ENCODE measurements at places on chromosomes 12 and 14.

DNA sequence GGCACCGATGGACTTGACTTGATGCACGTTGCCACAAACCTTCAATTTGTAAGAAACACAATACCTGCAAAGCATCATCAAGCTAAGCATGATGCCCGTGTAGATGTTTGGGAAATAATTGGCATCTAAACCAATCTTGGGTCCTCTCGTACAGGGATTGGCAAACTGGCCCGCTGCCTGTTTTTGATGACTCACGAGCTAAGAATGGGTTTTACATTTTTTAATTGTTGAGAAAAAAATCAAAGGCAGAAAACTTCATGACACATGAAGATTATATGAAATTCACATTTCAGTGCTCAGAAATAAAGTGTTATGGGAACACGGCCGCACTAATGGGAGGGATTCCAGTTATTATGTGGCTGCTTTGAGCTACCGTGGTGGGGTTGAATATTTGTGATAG is 10.9 kb downstream of the MTA1 start:
- DNase-seq = no peak

DNA sequence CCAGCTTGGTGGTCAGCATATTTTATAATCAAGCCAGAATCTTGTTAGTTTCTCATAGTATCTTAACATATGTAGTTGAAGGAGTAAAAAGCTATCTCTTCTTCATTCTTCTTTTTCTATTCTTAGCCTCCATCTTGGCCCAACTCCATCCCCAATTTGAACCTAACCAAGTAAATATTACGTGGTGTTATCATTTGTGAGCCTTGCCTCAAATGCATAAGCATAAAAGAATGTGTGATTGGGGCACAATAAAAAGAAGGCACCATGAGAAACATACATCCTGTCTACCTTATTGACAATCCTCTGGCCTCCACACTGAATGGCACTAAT is 181.4 kb upstream of the BMP4 start:
- no peak for DNase-seq

- no peak for DNase-seq
Observed at GRCh38 chr14:51295646-51296263, 55.7 kb downstream of the TMX1 start.

DNA sequence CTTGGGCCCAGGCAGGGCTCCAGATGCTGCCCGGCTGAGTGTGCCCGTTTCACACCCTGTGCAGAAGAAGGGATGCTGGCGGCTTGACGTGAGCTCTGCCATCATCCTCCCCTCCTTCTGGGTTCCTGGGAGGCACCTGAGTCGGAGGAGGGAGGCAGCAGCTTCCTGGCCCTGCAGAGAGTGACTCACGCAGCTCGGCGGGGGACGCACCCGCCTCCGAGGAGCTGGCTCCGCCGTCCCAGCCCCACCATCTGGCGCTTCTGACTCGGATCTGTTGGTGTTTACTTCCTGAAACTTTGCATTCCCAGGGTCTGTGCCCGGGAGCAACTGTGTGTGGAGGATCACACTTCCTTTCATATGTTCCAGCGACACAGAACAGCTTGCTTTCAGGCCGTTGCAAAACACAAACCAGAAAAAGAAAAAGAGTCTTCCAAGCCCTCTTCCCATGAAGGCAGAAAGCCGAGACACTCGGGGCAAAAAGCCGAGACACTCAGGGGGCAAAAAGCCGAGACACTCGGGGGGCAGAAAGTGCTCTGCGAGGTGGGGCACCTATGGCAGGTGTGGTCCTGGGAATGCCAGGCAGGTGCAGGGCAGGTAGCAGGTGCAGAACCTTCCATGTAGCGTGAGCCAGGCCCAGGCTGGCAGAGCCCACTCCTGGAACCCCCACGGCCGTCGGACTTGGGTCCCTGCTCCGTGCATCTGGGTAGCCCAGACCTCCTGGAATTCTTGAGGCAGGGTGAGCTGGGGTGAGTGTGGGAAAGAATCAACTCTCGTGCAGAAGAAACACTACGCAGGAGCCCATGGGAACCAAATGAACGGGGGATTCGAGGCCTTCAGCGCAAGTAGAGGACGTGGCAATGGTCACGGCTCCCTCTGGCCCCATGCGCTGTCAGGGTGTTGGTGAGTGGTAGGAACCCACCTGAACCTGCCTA is 27.6 kb upstream of the GALNT9 start:
- DNase-seq = peak; percentile 8

GRCh38 chr12:63849106-63849620 is 4.7 kb downstream of the SRGAP1 start:
- DNase-seq = no peak

DNA sequence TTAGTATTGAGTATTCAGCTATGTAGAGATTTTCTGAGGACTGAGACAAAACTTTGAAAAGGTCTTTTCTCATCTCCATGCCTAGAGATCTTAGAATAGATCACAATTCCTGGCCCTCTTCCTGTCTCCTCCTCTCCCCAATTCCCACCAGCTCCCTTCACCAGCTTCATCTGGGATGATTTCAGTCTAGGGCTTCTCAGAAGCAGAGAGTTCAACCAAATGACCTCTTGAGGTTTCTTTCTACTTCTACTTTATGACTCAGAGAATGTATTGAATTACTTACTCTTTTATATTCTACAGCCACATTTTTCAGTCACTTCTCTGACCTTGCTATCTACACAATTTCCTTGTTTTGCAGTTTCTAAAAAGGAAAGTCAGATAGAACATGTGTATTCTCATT is 19.4 kb upstream of the SNX6 start:
- DNase-seq = peak; percentile 64

GRCh38 chr14:26549571-26549970 is 48.3 kb downstream of the NOVA1 start:
- DNase-seq = no peak

DNA sequence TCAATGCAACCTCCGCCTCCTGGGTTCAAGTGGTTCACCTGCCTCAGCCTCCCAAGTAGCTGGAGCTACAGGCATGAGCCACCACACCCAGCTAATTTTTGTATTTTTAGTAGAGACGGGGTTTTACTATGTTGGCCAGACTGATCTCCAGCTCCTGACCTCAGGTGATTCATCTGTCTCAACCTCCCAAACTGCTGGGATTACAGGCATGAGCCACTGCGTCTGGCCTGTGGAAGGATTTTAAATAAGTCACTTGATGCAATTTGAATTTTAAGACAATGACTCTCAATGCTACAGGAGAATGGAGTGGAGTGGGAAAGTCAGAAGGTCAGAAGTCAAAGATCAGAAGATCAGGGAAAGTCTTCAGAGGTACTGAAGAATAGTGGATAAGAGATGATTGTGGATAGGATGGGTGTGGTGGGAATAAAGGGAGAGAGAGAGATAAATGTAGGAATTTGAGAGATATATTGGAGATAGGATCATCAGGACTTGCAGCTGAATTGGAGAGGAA is 15.4 kb downstream of the TMEM52B start:
- no peak for DNase-seq

GRCh38 chr12:94244165-94245133 is 96.1 kb downstream of the PLXNC1 start:
- DNase-seq = no peak

GRCh38 chr14:62304257-62304656 is 542.0 kb downstream of the SNAPC1 start:
- DNase-seq = no peak

DNA sequence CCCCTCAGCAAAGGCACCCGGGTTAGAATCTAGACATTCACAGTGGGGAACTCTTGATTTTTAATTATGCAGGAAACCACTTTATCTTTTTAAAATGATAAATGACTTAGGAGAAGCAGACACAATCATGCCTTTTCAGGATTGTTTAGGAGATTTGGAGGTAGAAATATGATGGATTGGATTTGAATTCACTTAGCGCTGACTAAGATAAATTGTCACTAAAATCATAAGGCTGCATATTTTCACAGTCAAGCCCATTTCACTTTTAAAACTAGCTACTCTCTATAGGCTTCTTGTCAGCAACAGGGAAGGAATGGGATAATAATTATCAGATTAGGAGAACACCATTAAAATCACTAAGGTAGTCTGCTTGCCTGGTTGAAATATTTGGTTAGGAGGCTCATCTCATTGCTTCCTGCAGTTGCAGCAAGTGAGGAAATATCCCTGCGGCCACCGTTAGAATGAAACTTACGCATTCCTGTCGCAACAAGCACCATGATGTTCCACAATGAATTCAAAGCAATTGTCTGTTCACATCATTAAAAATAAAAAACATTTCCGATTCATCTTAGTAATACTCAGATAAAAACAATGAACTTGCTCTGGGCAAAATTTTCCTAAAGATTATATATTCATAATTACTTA is 31.9 kb downstream of the DACT1 start:
- DNase-seq = no peak

DNA sequence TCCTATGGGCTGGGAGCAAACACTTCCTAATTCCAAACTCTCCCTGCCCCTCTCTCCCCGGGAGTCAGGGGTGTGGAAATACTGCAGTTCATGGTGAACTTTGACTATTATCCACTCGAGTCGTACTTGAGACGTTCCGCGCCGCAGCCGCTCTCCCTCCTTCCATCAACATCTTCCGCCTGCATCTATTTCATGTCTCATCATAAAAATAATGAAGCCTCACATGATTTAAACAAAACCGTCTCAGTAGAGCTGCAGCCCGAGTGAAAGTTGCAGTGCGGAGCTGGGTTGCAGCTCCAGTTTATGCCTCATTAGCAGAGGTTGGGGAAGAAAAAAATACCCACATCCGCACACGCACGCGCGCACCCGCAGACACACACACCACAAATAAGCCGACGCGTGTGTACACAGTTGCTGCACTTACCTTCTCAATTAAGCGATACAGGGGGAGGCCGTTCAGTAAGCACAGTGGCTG is 283 bp downstream of the LMO3 start:
- DNase-seq = no peak

DNA sequence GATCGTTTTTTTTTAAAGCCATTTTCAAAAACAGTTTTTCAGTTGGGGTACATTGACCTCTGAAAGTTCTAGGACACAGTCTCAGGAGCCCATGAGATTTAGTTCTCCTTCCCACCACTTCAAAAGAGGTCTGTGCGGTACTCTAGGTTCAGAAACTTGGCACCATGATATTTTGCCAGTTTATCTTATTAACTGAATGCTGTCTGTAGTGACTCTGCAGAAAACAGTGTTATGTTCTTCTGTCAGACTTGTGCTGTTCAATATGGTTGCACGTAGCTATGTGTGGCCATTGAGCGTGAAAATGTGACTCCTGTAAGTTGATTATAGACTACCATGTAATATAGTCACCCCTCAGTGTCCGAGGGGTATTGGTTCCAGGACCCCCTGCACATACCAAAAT is 35.9 kb downstream of the CRADD start:
- no peak for DNase-seq

- DNase-seq = no peak
Observed at GRCh38 chr14:81633496-81633895, 99.8 kb upstream of the SEL1L start.

- DNase-seq = no peak
Observed at GRCh38 chr12:93582351-93582750, 9.9 kb downstream of the SOCS2 start.

- no peak for DNase-seq
Observed at GRCh38 chr12:49066120-49066519, 3.7 kb downstream of the RHEBL1 start.

- no peak for DNase-seq
Observed at GRCh38 chr12:85996280-85996679, 122.2 kb downstream of the NTS start.

- no peak for DNase-seq
Observed at GRCh38 chr14:90658541-90658967, 157.7 kb downstream of the TTC7B start.

GRCh38 chr12:54606556-54606955 is 18.1 kb upstream of the PPP1R1A start:
- no peak for DNase-seq

DNA sequence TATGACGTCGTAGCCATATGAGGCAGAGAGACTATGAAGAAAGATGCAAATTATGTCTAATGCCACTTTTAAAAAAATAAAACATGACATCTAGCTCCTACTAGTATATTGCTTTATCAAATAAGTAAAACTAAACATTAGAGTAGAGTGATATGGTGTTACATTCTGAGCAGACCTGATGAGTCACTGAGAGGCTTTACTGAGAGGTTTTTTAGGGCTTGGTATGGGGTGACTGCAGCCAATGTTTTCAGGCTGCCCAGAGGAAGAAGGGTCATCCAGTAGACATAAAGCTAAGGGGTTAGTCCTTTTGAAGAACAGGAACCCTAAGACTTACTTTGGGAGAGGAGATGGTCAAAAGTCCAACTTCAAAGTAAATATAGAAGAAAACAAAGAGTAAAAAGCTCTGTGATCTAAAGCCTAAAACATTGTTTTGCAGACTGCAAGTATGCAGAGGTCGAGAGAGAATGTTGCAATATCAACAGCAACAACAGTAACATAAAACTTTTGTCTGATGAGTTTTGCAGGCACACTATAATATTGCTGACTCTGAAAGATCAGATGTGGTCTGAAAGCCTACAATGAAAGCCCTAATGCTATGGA is 774.7 kb downstream of the TMTC2 start:
- peak; percentile 1 for DNase-seq

- DNase-seq = no peak
Observed at GRCh38 chr12:91264178-91264577, 81.6 kb upstream of the DCN start.

DNA sequence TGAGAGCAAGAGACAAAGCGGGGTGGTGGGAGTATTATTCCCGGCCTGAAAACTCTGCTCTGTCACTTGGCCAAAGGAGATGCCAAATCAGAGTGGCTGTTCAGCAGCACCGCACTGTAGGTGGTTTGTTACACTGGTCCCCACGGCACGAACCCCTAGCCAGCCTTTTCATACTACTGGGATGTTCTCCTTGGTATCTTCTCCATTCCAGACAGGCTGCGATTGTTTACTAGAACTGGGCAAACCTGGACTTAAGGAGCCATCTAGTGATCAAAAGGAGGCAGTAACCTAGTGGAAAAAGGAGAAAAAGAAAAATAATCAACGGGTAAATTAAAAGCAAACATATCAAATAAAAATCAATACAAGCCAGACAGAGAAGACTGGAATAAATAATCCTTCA is 58.9 kb upstream of the TMTC2 start:
- DNase-seq = peak; percentile 7

- no peak for DNase-seq
Observed at GRCh38 chr12:26101350-26101734, 23.5 kb downstream of the BHLHE41 start.

GRCh38 chr12:51921017-51921725 is 13.9 kb downstream of the ACVRL1 start:
- DNase-seq = no peak

DNA sequence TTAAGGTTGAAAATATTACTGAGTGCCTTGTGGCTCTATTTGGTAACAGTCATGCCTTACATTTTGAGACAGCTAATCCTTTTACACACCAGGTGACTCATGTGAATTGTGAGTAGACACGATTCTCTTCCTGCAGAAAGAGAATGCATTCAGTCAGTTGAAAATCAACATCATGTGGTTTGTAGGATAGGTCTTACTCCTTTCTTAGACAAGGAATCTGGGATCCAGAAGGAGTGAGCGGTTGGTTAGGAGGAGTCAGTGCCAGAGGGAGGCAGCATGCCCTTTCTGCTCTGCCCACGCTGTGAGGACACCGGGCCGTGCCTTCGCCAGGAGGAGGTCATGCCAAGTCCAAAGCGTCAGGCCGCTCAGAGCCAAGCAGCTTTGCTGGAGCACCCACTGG is 47.6 kb downstream of the TRAF3 start:
- DNase-seq = no peak

GRCh38 chr14:104264495-104265265 is 126.3 kb downstream of the KIF26A start:
- no peak for DNase-seq

- no peak for DNase-seq
Observed at GRCh38 chr14:42421377-42422078, 814.9 kb downstream of the LRFN5 start.

- no peak for DNase-seq
Observed at GRCh38 chr12:90299666-90300065, 591.0 kb upstream of the ATP2B1 start.
